ENCODE measurements at places on chromosomes 5 and 9.

DNA sequence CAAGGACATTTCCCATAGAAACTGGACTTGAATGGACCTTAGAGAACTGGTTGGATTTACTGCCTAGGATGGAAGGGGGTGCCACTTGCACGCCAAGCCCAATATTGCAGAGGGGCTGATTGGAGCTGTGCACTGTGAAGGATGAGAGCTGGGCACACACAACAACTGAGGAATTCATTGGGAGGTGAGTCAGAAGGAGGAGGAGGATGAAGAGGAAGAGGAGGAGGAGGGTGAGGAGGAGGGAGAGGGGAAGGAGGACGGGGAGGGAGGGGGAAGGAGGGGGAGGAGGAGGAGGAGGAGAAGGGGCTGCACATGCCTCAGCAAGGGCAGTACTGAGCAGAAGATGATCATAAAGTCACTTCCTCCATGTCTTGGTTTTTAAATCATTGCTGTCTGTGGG is 5.7 kb upstream of the ICE1 start:
- DNase-seq: no peak

- DNase-seq: no peak
Observed at GRCh38 chr9:31005086-31005665, 1379.3 kb upstream of the ACO1 start.

GRCh38 chr5:89756955-89757354 is 652.6 kb downstream of the CETN3 start:
- DNase-seq: no peak

- DNase-seq: no peak
Observed at GRCh38 chr9:89777544-89777943, 172.7 kb downstream of the GADD45G start.

- DNase-seq: no peak
Observed at GRCh38 chr9:118529210-118529609, 825.0 kb downstream of the TLR4 start.

DNA sequence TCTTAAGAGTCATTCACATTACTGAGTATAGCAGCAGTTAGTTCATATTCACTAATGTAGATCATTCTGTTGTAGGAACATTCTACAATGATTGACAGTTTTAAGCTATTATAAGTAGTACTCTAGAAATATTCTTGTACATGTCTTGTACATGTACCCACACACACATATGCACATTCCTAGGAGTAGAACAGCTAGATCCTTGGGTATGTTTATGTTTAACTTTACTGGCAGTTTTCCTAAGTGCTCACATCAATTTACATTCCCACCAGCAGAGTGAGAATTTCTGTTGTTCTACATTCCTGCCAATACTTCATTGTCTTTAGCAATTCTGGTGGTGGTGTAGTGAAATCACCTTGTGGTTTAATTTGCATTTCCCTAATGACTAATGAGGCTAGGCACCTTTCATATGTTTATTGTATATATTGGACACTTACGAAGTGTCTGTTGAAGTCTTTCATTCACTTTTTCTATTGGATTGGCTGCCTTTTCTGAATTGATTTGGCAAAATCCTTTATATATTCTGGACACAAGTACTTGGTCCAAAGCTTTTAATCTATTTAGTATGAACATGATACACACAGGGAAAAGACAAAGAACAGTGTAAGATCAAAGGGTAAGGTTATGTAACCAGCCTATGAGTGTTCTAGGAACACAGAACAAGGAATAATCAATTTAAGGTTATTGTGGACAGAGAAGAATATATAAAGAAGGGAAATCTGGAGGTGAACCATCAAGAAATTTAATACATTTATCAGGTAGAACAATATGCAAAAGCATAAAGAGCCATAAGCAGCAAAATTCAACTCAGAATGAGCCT is 95.6 kb downstream of the MLLT3 start:
- DNase-seq: no peak

DNA sequence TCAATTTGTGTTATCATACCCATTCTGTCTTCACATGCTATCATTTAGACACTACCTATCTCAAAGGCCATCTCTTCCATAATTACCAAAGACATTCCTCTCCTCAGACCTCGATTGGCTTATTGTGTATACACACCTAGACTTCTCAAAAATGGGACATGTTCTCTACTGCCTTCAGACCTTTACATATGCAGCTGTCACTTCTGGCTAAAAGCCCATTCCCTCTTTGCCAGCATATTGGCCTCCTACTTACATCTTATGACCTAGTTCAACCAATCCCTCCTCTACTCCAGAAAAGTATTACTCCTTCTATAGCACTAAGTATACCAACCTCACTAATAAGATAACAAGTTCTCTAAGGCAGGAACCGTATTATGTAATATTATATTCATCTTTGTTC is 84.4 kb downstream of the RAPGEF6 start:
- DNase-seq: no peak

GRCh38 chr9:13717322-13718054 is 438.0 kb upstream of the MPDZ start:
- DNase-seq: no peak

- DNase-seq: no peak
Observed at GRCh38 chr5:157463081-157463480, 3.1 kb downstream of the NIPAL4 start.

- DNase-seq: no peak
Observed at GRCh38 chr9:124216474-124217176, 41.1 kb upstream of the NEK6 start.

GRCh38 chr9:81344366-81344765 is 345.0 kb downstream of the TLE1 start:
- DNase-seq: no peak

GRCh38 chr5:154370119-154370518 is 75.7 kb upstream of the SAP30L start:
- DNase-seq: no peak

- DNase-seq: no peak
Observed at GRCh38 chr9:89513837-89514236, 15.9 kb upstream of the SEMA4D start.

GRCh38 chr9:137670391-137671195 is 51.8 kb downstream of the EHMT1 start:
- DNase-seq: no peak

DNA sequence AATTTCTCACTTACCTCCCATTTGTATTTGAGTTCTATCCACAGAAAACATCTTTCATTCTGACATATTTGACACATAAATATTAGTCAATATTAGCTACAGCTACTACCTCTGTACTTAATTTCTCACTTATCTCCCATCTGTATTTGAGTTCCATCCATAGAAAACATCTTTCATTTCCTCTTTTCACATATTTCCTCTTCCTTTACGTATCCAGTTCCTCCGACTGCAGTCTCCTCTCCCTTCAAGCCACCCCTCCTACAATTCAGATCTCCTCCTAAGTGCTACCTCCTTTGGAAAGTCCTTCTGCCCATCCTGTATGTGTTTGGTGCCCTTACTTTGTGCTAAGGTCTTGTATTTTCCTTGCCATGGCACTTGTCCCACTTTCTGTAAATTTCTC is 1.6 kb downstream of the SREK1IP1 start:
- DNase-seq: no peak

DNA sequence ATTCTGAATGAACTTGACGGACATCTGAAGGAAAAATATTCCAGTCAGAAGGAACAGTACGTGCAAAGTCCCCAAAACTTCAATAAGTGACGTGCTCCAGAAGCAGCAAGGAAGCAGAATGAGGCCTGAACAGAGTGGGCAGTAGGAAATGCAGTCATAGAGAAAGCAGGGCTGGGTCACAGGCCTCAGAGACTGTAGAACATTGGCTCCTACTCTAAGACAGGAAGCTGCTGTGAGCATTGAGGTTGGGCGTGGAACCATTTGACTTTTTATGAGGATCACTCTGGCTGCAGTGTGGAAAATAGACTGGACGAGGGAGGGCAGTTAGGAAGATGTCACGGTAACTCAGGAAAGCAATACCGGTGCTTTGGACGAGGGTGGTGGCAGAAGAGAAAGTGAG is 64.0 kb downstream of the DOCK8 start:
- no peak for DNase-seq

- no peak for DNase-seq
Observed at GRCh38 chr5:132205385-132206125, 22.1 kb downstream of the P4HA2 start.

DNA sequence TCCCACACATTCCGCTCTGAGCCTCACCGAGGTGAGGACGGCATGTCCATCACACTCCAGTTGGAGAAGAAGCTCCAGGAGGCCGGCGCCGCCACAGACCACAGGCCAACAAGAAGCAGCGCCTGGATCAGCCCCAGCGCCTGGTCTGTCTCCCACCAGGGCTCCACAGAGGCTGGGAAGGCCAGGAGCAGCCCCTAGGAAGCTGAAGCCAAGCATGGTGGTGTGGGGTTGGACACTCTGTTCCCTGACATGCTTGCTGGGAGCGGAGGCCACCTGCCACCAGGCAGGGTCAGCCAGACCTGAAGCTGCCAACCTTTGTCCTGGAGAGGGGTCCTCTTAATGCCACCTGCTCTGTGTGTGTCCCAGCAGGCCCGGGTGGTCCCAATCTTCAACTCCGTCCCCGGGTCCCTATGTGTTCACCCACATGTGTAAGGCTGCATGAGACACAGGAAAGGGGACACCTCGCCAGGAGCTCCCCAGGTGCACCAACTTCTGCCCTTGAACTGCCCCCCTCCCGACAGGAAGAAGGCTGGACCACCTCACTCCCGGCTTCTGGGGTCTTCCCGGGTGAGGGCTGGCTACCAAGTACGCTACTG is 140.1 kb upstream of the PPP1R26 start:
- no peak for DNase-seq

- no peak for DNase-seq
Observed at GRCh38 chr5:96200641-96201040, 232.4 kb downstream of the PCSK1 start.

GRCh38 chr5:148491015-148491792 is 107.4 kb downstream of the FBXO38 start:
- DNase-seq: no peak

GRCh38 chr9:113581865-113582697 is 118.6 kb downstream of the RGS3 start:
- DNase-seq: no peak

DNA sequence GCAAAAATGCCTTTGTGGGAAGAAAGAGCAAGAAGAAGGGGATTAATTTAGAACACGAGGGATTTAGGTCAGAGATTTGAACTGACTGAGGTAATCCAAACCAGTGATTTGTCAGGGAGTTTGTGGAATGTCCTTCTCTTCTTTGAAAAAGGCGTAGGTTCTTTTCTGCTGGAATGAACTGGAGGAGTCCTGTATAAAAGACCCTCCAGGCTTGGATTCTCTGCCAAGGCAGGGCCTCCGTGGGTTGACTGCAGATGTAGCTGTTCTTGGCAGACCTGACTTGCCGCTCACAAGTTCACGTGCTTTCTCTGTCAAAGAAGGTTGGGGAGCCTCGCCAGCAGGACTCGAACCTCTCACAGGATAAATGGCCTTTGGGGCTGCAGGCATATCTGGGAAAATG is 62.8 kb upstream of the STC2 start:
- DNase-seq: no peak

GRCh38 chr9:20200991-20201431 is 412.2 kb upstream of the SLC24A2 start:
- DNase-seq: no peak

GRCh38 chr5:159332800-159333544 is 2.7 kb upstream of the IL12B start:
- no peak for DNase-seq

DNA sequence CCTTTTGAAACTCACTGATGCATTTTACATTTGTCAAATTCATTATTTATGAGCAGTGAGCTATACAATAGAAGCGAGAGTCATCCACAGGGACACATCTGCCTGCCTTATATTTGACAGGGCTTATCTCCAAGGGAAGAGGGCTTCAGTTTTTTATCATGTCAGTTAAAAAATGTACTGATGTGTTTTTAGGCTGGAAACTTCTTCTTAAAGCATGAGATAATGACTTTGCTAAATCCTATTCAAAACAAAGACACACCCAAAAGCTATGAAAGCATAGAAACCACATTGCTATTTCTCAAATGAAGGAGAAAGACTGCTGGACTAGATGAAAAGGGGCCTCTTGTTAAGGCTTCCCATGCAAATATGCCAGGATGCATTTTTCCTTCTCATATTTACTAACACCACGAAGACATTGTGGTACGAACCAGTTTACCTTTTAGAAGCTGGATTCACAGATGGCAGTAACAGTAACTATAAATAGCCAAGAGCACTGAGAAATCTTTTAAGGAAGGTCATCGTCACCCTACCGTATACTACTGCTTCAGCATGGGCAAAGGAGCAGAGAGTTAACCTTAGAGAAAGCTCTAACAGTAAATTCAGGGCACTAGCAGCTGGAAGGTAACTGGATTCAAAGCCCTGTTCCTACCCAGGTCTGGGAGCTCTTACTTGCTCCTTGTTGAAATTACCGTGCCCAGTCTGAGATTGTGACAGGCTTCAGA is 86.3 kb upstream of the IFNK start:
- DNase-seq: no peak

DNA sequence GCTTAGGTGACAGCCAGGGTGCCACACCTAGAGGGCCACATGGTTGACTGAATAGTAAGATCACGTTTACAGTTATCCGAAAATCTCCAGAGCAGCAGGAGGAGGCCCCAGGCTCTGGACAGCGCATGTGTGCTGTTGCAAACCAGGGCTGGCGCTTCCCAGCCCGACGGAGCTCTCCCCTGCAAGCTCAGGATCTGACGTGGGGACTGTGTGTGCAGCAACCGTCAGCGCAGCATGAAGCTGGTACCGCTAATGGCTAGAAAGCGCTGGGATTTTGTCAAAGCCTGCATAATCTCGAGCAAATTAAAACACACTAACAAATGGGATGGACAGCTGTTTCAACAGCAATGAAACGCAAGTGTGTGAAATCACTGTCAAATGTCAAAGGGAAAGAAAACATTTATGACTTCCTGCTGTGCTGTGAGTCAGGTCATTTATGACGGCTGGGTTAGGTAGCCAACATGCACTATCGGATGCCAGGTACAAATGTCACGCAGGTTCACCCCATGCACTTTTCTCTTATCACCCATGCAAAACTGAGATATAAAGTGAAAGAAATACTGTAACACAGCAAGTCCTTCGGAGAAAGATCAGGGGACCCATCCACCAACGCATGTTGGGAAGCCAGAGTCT is 7.5 kb downstream of the SURF4 start:
- DNase-seq: no peak

DNA sequence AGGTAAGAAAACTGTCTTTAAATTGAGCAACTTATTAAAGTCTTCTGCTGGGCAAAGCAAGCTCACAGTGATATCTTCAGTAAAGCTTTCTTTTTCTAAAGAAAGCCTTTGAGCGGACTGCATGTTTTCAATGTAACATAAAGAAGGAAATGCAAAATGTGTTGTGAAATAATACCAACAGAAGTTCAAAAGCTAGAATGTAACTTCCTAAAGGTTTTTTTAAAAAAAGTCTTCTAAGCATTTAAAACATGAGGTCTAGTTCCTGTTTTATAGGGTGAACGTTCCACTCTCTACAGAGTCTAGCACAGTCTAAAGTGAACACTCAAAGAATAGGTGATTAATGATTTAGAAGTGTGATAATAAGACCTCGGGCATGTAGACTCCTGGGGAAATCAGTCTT is 62.9 kb downstream of the DENND1A start:
- no peak for DNase-seq

- no peak for DNase-seq
Observed at GRCh38 chr5:133051061-133051541, 712 bp upstream of the HSPA4 start.
